ENCODE measurements at places on chromosomes 6 and 20.

GRCh38 chr6:149915970-149916865 lies 6.7 kb downstream of the RAET1G start:
- no peak for DNase-seq

- no peak for DNase-seq
Observed at GRCh38 chr6:16124198-16125180, 4.4 kb upstream of the MYLIP start.

DNA sequence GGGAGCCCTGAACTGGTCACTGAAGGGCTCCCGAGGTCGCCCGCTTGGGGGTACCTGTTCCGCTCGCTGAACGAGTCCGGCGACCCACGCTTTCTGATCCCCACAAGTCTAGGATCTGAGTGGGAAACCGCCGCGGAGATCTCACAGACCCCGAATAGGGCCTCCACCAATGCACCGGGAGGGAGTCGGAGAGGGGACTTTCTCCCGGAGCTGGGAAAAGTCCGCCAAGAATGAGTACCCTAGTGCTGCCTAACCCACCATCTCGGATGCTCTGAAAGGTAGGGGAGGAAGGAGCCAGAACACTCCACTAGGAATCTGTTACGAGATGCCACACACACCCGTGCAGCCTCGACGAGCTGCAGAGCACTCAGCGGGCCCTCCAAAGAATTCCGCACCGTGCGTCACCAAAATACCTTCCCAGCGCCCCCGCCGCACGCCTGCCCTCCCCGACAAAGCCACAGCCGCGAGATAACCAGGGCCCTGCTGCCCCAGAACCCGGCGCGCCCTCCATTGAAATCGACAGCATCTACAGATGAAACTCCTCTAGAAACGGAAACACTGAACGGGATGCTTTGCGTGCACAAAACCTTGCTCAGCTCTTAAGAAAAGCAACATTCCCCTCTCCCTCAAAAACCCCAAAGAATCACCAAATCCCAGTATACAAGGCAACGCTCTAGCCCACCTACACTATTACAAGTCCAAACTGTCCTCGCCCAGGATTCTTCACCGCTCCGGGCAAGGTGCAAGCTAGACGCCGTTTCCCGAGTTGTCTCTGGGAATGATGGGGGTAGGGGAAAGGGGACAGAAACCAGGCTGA lies 686 bp downstream of the COL12A1 start:
- peak; percentile 76 for DNase-seq

DNA sequence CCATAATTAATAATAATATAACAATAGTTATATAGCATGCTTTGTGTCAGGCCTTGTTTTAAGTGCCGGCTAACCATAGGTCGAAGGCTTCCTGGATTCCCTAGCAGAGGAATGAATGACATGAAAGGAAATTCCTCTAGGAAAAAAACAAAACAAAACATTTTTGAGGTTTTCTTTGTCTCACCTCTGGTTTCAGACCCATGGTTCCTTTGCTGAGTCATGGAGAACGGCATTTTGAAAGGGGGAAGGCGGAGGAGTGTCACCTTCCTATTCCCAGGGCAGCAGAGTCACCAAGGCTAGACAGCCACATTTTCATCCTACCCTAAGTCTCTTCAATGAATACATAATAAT lies 25.3 kb upstream of the CCND3 start:
- no peak for DNase-seq

DNA sequence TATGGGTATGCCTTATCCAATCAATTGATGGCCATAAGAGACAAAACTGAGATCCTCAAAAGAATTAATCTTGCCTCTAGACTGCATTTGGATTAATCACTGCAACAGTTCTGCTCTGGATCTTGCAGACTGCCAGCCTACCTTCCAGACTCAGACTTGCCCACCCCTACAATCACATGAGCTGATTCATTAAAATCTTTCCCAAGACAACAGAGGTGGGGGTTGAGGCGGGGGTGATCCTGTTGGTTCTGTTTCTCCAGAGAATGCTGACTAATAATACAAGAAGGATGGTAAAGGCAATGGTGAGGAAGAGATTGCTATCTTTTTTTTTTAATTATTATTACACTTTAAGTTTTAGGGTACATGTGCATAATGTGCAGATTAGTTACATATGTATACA lies 43.7 kb upstream of the MEI4 start:
- no peak for DNase-seq

GRCh38 chr6:33607784-33608161 lies 13.3 kb upstream of the ITPR3 start:
- DNase-seq: no peak

GRCh38 chr20:10020937-10021336 lies 13.8 kb upstream of the ANKEF1 start:
- DNase-seq: no peak

DNA sequence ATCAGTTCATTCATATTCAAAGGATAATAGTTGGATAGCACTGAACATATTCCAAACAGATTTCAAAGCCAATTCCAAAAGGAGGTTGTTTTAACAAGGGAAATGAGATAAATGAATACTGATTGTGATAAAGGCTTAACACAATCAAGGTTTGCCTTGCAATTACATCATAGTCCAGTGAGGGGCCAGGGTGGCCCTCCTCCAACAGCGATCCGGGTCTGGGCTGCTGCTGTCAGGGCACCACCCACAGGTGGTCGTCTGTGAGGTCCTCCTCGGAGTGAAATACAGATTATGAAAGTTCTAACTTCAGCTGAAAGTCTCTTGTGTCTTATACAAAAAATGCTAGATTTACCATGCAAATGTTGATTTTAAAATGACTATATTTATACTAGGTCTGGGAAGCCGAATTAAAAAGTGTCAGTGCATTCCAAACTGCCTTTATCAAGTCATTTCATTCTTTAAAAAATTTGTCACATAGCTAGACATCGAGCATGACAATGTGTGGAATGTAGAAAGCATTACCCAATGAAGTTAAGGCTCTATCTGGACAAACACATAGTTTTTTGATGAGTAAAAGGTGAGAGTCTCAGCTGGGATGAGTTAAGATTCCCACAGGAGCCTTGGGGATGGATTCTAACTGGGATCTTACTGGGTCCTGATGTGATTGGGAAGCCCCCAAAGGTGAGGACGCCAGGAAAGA lies 65.9 kb upstream of the SLC22A23 start:
- no peak for DNase-seq

GRCh38 chr20:33838035-33838864 lies 27.1 kb downstream of the CHMP4B start:
- no peak for DNase-seq

DNA sequence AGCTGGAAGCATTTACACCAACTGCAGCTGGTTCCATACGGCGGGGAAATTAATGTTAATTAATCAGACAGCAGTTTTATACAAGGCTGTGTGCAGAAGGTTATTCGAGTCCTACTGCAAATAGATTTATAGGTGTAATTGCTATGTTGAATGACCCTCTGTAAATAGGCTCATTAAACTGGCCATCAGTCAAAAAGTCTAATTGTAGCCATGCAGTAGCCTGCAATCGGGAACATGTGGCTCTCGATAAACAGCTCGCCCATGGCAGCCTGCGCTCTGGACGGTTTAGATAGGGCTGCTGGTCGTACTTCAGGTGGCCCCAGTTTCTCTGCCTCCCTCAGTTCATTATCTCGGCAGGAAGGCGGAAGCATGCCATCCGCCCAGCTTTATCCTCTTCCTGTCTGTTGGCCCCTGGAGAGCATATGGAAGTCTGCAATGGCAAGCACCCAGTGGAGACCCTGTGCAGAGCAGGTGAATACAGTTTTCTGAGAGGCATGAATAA lies 143.2 kb downstream of the MBOAT1 start:
- DNase-seq: no peak

DNA sequence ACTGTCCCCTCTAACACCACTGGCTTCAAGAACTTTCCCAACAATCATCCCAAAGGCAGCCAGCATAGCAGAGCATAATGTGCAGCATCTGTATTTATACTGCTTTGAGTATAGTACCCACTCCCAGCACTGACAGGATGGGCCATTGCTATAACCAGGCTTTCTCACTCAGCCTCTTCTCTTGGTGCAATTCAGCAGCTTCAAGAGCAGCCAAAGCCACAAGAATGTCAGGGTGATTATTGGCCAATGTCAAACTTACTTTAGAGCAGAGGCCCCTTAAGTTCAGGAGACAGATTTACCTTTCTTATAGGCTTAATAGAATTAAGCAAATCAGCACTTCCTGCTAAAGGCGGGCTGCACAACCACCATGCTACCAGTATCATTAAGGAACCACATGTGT lies 232.4 kb upstream of the RSPO3 start:
- no peak for DNase-seq

Data from right forelimb (tissue), 1 donor.